ENCODE measurements at places on chromosomes 16 and 17.

- no peak for DNase-seq
Measured at GRCh38 chr16:75406943-75407342, 26.4 kb downstream of the CFDP1 start.

DNA sequence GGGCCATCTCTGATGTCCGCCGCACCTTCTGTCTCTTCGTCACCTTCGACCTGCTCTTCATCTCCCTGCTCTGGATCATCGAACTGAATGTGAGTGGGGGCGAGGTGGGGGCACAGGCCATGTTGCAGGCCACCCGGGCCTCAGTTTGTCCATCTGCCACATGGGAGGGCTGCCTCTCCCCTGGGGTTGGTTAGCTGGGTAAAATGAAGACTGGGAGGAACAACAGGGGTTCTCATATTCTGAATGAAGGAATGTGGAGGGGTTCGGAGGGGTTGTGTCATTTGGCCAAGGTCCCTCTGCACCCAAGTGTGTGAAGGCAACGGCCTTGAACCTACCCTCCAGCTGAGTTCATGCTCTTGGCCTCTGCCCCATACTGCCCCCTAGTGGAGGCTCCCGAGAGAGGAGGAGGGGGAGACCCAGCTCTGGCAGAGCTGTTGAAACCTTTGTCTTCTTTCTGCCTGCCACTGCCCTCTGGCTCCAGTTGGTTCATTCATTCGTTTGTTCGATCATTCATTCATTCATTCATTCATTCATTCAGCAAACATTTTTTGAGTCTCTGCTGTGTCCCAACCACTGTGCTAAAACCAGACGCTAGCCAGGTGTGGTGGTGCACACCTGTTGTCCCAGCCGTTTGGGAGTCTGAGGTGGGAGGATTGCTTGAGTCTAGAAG is 11.4 kb upstream of the TCAP start:
- peak; percentile 55 for DNase-seq

- no peak for DNase-seq
Measured at GRCh38 chr16:24749310-24749709, 19.9 kb downstream of the TNRC6A start.

DNA sequence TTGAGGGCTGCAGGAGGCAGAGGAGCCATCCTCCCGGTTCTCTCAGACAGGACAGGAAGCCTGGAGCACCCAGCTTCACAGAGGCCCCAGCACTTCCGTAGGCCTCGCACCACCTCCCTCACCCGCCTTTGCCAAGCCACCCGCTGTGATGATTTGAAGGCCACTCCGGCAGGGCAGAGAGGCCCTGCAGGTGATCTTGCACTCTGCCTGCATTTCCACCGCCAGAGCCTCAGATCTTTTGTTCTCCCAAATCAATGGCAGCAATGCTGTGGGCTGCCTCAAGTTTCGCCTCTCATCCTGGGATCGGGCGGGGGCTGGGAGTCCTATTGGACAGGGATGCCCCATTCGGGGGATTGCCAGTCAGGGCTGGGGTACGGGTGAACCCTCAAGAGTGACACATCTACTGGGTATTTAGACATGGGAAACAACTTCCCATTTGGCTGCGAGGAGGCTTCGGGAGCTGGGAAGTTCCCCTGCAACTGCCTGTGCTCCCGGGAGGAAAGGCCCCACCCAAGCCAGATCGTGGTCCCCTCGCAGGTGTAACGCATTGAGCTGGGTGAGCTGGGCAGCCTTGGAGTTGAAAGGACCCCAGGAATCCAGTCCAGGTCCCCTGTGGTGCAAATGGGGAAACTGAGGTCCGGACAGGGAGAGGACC is 34.8 kb upstream of the PEMT start:
- DNase-seq: peak; percentile 90

DNA sequence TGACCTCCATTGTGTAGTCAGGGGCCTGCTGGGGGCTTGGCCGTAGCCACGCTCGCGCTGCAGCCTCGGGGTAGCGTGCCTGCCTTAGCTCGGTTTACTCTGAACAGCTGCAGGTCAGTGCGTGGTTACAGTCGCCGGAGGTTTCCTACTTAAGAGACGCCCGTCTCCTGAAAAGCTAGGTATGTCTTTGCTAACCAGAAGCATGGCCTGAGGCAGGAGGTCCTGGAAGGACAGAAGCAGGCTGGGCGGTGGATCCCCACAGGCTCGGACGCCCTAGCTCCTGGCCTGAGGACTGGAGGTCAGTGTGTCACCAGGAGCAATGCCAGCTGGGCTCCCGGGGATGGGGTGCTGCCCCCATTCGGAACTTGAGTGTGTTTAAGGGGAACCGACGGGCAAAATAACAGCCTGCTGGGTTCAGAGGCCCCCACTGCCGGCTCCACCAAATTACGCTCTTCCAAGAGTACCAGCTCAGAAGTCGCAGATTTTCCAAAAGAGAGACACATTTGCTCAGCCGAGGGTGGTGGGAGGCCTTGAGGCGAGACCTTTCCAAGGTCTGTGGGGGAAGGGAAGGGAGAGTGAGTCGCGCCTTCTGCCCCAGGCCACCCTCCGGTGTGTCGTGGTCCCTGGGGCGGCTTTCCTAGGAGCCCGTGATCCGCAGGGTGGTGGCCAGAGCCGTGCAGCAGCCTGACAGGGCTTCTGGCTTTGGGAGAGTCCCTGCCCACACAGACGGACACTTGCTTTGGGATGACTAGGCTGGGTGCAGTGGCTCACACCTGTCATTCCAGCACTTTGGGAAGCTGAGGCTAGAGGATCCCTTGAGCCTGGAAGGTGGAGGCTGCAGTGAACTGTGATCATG is 3.9 kb upstream of the GNG13 start:
- peak; percentile 55 for DNase-seq

- no peak for DNase-seq
Measured at GRCh38 chr16:80197741-80198201, 343.0 kb upstream of the DYNLRB2 start.

GRCh38 chr16:85878407-85878806 is 20.6 kb upstream of the IRF8 start:
- no peak for DNase-seq

GRCh38 chr17:15143524-15143923 is 121.6 kb downstream of the PMP22 start:
- no peak for DNase-seq

- peak; percentile 56 for DNase-seq
Measured at GRCh38 chr16:3174618-3175148, 13.3 kb upstream of the OR1F1 start.

DNA sequence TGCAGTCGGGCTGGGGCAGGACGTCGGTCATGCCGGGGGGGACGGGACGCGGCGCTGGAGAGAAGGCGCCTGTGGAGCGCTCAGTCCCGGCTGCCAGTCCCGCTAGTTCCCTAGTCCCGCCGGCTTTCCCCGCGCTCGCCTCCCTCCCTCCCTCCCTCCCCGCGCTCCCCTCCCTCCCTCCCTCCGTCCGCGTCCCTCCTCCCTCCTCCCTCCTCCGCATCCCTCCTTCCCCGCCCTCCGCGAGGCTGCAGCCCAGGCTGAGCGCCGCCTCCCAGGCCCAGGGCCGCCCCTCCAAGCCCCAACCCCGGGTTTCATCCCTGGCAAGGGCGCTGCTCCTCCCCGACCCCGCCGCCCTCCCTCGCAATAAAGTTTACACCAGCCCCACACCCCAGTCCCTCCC is 34.8 kb downstream of the TIMM22 start:
- no peak for DNase-seq

GRCh38 chr16:273547-274421 is 2.0 kb downstream of the RGS11 start:
- peak; percentile 12 for DNase-seq

GRCh38 chr16:53457670-53458069 is 23.4 kb downstream of the RBL2 start:
- no peak for DNase-seq

DNA sequence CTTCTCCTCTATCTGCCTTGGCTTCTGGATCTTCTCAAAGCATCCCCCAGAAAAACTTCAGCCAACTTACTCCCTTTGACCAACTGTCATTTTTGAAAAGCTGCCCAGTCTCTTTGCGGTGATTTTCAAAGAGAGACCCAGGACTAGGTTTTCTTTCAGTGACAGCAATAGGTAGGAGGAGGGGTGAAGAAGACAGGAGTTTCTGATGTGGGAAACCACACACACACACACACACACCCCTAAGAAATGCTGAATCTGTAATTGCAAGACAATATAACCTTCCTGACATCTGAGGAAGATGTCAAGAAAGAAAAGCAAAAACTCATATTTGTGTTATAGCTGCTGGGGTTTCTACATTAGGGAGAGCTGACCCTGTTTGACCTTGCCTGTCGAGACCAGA is 5.2 kb downstream of the FAM20A start:
- DNase-seq: no peak

- DNase-seq: peak; percentile 34
Measured at GRCh38 chr17:5282642-5283217, 646 bp downstream of the RABEP1 start.

DNA sequence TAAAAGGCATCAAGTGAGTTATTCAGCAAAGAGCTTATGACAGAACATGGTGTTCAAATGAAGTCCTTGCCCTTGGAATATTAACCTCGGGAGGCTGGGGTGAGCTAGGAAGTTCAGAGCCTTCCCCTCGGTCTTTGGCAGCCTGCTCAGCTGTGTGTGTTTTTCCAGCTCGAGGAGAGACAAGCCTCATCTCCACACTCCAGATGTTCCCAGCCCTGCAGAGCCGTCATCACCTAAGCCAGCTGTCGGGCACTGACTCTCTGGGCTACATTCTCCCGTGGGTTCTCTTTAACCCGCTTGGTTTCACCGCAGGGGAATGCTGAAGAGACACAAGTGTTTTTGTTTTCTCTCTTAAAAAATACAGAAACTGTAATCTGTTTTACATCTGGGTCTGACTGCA is 47.1 kb downstream of the IRX3 start:
- DNase-seq: no peak
